ENCODE measurements at places on chromosomes 11 and 22. TPM values are rescaled to one million over a fixed set of nuclear protein-coding genes. Genes with fewer than 3 reads are reported as not detected.

The TSPAN18 gene
- 17.1 TPM for total RNA-seq

The LINC01488 gene
- not detected for total RNA-seq

The BATF2 gene
- not detected for total RNA-seq

The LDLRAD3 gene
- total RNA-seq: not detected

The CRYBB1 gene
- total RNA-seq: not detected

The ANO9 gene
- 120 TPM for total RNA-seq

The OR5B21 gene
- total RNA-seq: 0.99 TPM

The XRRA1 gene
- total RNA-seq: 21.1 TPM

The CAVIN3 gene
- total RNA-seq: 0.36 TPM

The ZBTB3 gene
- total RNA-seq: 27.2 TPM

The GPR83 gene
- total RNA-seq: not detected

The ALDH3B2 gene
- total RNA-seq: not detected

The ABCG4 gene
- 0.09 TPM for total RNA-seq

The OR2AG2 gene
- total RNA-seq: not detected

The PDE3B gene
- total RNA-seq: 219 TPM

The C11orf42 gene
- total RNA-seq: not detected

The C22orf31 gene
- total RNA-seq: not detected

The IRAG1 gene
- total RNA-seq: not detected

The TBX10 gene
- not detected for total RNA-seq

The MMP10 gene
- total RNA-seq: not detected

The MAPK8IP2 gene
- 0.22 TPM for total RNA-seq

The P2RY6 gene
- total RNA-seq: 0.87 TPM

The ANO5 gene
- not detected for total RNA-seq

The TTC28 gene
- total RNA-seq: 1.7 TPM

The ENTHD1 gene
- 0.47 TPM for total RNA-seq

The PLAAT4 gene
- 152 TPM for total RNA-seq

The MB gene
- not detected for total RNA-seq

The GGTLC3 gene
- total RNA-seq: not detected

The KCNJ1 gene
- 0.17 TPM for total RNA-seq

The MMP7 gene
- total RNA-seq: not detected

The MRGPRG gene
- not detected for total RNA-seq

The ART1 gene
- not detected for total RNA-seq

The CARNS1 gene
- 2.3 TPM for total RNA-seq

The MMP11 gene
- 1.6 TPM for total RNA-seq

The ESRRA gene
- 29.5 TPM for total RNA-seq

The MYOD1 gene
- not detected for total RNA-seq

The GUCY1A2 gene
- total RNA-seq: not detected

The GP1BB gene
- not detected for total RNA-seq

The TPH1 gene
- 1.0 TPM for total RNA-seq

The KIF18A gene
- total RNA-seq: 0.81 TPM

The APLNR gene
- not detected for total RNA-seq

The BTG4 gene
- not detected for total RNA-seq

The JHY gene
- 5.4 TPM for total RNA-seq

The RPS19BP1 gene
- total RNA-seq: 67.1 TPM

The UPK2 gene
- not detected for total RNA-seq

The PIWIL4 gene
- 1.6 TPM for total RNA-seq

The SCN4B gene
- total RNA-seq: not detected

The RCOR2 gene
- not detected for total RNA-seq

The MAPK11 gene
- 1.7 TPM for total RNA-seq

The SPON1 gene
- total RNA-seq: 58.1 TPM

The OR8G5 gene
- total RNA-seq: not detected

The ANKK1 gene
- total RNA-seq: 2.7 TPM

The LRFN4 gene
- 5.3 TPM for total RNA-seq

The TSPAN32 gene
- total RNA-seq: 50.2 TPM

The KBTBD4 gene
- total RNA-seq: 22.5 TPM

The SOX10 gene
- not detected for total RNA-seq

The OR51B5 gene
- not detected for total RNA-seq

The CTSC gene
- total RNA-seq: 57.1 TPM

Measured in CD4-positive, alpha-beta memory T cell (primary cell).